ENCODE measurements at places on chromosomes 13 and 19.
A peak's percentile ranks its signal among the peaks of the same experiment; 100 is the strongest.

DNA sequence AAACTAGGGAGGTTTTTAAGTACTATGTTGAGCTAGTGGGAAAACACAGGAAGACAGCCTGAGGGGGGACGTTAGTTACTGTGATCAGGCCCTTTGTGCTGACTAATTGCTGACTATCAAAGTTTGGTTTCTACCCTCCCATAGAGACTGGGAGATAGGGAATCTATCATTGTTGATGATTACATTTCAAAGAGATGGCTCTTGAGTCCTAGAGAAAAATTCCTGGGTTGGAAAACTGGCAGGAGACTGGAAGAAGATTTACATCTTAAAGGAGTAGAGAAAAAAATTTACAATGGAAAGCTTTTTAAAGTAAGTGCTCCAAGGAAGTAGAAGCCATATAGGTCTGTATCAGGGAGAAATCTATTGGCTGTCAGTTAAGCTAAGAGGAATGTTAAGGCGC, 522.0 kb upstream of the KLHL1 start:
- DNase-seq, result no peak

DNA sequence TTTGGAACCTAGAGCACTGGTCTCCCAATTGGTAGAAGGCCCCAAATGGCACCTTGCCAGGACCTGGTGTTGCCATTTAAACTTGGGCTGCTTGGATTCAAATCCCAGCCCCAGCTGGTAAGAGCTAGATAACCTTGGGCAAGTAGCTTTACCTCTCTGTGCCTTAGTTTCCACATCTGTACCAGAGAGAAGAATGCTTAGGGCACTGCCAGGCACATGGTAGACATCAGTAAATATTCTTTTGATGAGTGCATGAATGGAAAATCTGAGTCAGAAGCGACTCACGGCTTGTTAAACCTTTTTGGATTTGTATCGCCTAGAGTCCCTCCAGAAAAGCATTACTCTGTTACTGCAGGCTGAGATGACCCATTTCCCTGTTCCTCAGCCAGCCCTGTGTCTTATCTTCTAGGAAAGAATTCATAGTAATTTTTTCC, 90.9 kb downstream of the SIPA1L3 start:
- DNase-seq, result no peak

GRCh38 chr19:13926715-13927114, 11.5 kb downstream of the PODNL1 start:
- DNase-seq, result no peak

- DNase-seq, result no peak
Measured at GRCh38 chr19:31570718-31571117, 221.5 kb upstream of the TSHZ3 start.

GRCh38 chr19:28386066-28386465, 826.9 kb downstream of the UQCRFS1 start:
- no peak for DNase-seq

DNA sequence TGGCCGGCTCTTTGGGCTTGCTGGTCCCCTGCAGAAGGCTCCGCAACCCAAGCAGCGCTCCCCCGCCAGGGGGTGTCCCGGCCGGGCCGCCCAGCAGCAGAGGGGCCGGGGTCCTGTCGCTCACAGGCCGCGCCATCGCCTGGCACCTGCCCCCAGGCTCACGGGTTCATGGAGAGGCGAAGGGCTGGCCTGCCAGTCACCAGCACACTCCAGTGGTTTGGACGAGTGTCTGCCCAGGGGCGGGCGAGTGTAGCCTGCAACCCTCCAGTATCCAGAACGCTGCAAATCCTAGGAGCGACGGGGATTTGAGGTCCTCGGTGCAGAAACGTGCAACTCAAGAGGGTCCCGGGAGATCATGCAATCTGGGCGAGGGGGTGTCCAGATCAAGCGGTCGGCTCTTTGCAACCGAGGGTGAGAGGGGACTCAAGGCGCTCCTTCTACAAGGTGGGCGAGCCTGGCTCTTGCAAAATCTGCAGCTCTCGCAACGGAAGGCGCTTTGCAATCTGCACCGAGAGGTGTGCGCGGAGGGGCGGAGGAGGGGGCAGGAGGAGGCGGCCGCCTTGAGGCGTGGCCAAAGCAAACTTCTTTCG, at the start of gene DBP:
Gene DBP (minus strand): TSS at position 521 of the 590 bp plus-strand sequence. CDS start 385 bp downstream, at position 136.
- peak; percentile 65 for DNase-seq

Data from BE2C (cell line).